Endothelial cell of coronary artery (primary cell): ENCODE measurements at places on chromosomes 16 and 17. TPM values are rescaled to one million over a fixed set of nuclear protein-coding genes. Genes with fewer than 3 reads are reported as not detected.

The MYH2 gene
- not detected in 2 replicates for total RNA-seq

The HLF gene
- total RNA-seq, result 0.18 TPM in 1 of 2 replicates, not detected in the other

The UBN1 gene
- 23.7 and 26.5 TPM in 2 replicates for total RNA-seq

The TBC1D3K gene
- not detected in 2 replicates for total RNA-seq

The CCL7 gene
- total RNA-seq, result not detected in 2 replicates

The PRR15L gene
- total RNA-seq, result not detected in 2 replicates

The METRNL gene
- 24.8 and 66.5 TPM in 2 replicates for total RNA-seq

The MT4 gene
- total RNA-seq, result not detected in 2 replicates

The DNAH3 gene
- under 0.01 TPM in 1 of 2 replicates, not detected in the other for total RNA-seq

The SRP68 gene
- 31.9 and 36.6 TPM in 2 replicates for total RNA-seq

The TMEM114 gene
- not detected in 2 replicates for total RNA-seq

The SLC38A8 gene
- not detected in 2 replicates for total RNA-seq

The ANKRD40CL gene
- total RNA-seq, result not detected in 2 replicates

The LASP1 gene
- 85.7 and 136 TPM in 2 replicates for total RNA-seq

The CCL11 gene
- not detected in 2 replicates for total RNA-seq

The SLC5A11 gene
- 0.27 TPM in 1 of 2 replicates, not detected in the other for total RNA-seq

The RARA gene
- 7.6 and 11.5 TPM in 2 replicates for total RNA-seq

The STAT3 gene
- total RNA-seq, result 76.6 and 104 TPM in 2 replicates

The ABCA6 gene
- total RNA-seq, result 11.1 and 33.5 TPM in 2 replicates

The OTOP2 gene
- not detected in 2 replicates for total RNA-seq

The GPRC5C gene
- total RNA-seq, result 0.09 and 0.66 TPM in 2 replicates

The HSD17B1 gene
- total RNA-seq, result 0.63 and 2.8 TPM in 2 replicates

The RNF222 gene
- not detected in 2 replicates for total RNA-seq

The SCARF1 gene
- 75.1 and 96.1 TPM in 2 replicates for total RNA-seq

The PABPN1L gene
- total RNA-seq, result not detected in 2 replicates

The KRTAP1-1 gene
- total RNA-seq, result not detected in 2 replicates

The DNAJC7 gene
- total RNA-seq, result 92.2 and 100 TPM in 2 replicates

The CSH1 gene
- total RNA-seq, result not detected in 2 replicates

The KLHL36 gene
- 45.6 and 90.9 TPM in 2 replicates for total RNA-seq

The CDR2L gene
- 13.1 and 18.7 TPM in 2 replicates for total RNA-seq

The PERCC1 gene
- not detected in 2 replicates for total RNA-seq

The ITGA2B gene
- total RNA-seq, result 0.18 and 0.28 TPM in 2 replicates

The SCGB1C2 gene
- not detected in 2 replicates for total RNA-seq

The C1QTNF8 gene
- not detected in 2 replicates for total RNA-seq

The TEX2 gene
- total RNA-seq, result 17.8 and 23.7 TPM in 2 replicates

The HAS3 gene
- 1.1 and 1.8 TPM in 2 replicates for total RNA-seq

The KRT36 gene
- under 0.01 TPM in 1 of 2 replicates, not detected in the other for total RNA-seq

The TBC1D3H gene
- total RNA-seq, result not detected in 2 replicates

The CPHXL2 gene
- not detected in 2 replicates for total RNA-seq

The CTRL gene
- total RNA-seq, result 0.45 and 0.56 TPM in 2 replicates

The ESRP2 gene
- total RNA-seq, result under 0.01 and 0.28 TPM in 2 replicates

The SOX8 gene
- total RNA-seq, result 0.28 and 0.45 TPM in 2 replicates

The C16orf96 gene
- total RNA-seq, result not detected in 2 replicates

The CES2 gene
- total RNA-seq, result 14.7 and 14.9 TPM in 2 replicates

The SLFN12L gene
- 0.09 TPM in 1 of 2 replicates, not detected in the other for total RNA-seq

The C16orf74 gene
- total RNA-seq, result 17.4 and 21.0 TPM in 2 replicates

The G6PC1 gene
- total RNA-seq, result not detected in 2 replicates

The DNAH9 gene
- 0.09 TPM in 1 of 2 replicates, not detected in the other for total RNA-seq

The GLTPD2 gene
- not detected in 2 replicates for total RNA-seq

The RASL10B gene
- 0.19 and 0.27 TPM in 2 replicates for total RNA-seq
